ENCODE measurements at places on chromosomes 7 and 10.

- DNase-seq, result no peak
Measured at GRCh38 chr10:1603181-1603580, 134.1 kb downstream of the ADARB2 start.

- no peak for DNase-seq
Measured at GRCh38 chr7:35261041-35261440, 7.1 kb upstream of the TBX20 start.

- no peak for DNase-seq
Measured at GRCh38 chr7:79377097-79377496, 76.4 kb downstream of the MAGI2 start.

DNA sequence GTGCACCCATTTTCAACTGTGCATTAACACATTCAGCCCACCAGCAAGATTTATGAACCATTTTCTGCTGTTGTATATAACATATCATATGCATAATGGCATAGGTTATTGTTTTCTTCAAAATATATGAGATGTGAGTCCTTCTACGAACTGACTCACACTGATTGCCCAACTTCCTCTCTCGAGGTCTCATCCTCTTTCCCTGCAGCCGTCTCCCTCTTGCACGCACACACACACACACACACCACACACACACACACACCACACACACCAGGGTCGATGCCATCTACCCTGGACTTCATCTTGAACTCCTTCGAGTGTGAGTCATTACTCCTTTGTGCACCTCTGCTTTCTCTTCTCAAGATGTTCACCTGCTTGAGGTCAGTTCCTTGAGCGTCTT, 36.7 kb downstream of the EGFR start:
- no peak for DNase-seq

DNA sequence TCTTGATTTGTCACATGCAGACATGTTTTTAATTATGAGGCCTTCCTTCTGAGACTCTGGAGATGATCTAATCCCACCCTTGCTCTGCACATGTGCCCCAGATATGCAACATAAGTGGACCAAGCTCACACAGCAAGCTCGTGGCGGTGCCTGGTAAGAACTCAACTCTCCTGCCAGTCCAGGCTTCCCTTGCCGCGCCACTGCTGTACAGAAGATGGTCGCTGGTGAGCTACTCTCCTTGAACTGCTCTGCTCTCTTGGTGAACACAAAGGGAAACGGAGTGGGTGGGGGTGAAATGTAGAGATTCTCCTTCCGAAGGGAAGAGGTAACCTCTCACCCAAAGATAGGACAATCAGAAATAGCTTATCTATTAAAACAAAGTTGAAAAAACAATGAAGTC, 25.7 kb downstream of the MYOF start:
- DNase-seq, result no peak

DNA sequence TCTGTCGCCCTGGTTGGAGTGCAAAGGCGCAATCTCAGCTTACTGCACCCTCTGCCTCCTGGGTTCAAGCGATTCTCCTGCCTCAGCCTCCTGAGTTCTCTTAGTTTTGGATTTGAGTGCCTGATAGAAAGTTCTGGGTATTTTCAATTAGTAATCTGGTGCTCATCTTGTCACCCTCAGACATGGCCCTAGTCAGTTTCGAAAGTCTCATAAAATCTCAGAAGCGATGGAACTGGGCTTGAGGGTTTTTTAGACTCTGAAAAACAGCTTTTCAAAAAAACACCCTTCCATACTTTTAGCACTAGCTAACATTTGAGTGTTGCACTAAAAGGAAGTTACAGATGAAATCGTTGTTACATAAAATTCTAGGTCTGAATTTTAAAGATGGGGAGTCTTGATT, 9.4 kb upstream of the PIP4K2A start:
- DNase-seq, result no peak

DNA sequence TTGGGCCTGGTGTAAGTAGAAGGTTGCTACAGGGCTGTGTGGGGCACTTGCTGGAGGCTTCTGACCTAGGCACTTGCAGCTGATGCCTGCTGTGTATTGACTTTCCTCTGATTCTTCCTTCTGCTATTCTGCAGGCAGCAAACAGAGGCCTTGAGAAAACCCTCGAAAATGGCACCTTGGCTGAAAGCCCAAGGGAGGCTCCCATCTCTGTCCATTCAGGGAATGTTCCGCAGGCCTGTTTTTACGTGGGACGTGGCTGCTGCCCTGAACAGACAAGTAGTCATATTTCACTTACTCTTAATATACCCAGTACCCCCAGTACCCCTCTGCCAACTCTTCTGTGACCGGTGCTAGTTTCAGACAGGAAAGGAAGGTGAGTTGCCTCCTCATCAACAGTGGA, 664.7 kb downstream of the INHBA start:
- no peak for DNase-seq

DNA sequence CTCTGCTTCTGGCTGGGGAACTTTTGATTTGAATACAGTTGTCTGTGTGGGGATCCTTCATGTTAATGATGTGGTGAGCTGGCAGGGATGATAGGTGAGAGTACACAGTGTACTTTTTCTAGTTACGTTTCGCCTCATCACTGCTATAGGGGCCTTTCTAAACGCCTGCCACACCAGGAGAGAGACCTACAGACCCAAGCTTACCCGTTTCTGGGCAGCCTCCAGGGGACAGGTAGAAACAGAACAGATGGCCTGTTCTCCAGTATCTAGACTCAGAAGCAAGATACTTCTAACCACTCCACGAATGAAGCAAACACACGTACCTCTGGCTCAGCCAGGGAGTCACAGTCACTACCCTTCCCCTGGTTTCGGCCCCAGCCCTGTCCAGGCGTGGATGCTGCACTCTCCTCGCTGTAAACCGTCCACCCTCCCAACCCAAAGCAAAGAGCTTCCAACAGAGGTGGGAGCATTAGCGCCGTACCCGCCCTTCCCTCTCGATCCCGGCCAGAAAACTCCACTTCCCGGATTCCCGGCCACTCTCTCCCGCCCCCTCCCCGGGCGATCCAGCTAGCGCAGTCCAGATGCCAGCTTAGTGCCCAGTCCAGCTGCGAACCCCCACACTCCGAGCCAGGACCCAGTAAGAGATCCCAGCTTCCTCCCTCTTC, 1.2 kb downstream of the CCDC6 start:
- peak; percentile 68 for DNase-seq

- DNase-seq, result peak; percentile 68
Measured at GRCh38 chr7:24756545-24757352, 515 bp downstream of the GSDME start.

DNA sequence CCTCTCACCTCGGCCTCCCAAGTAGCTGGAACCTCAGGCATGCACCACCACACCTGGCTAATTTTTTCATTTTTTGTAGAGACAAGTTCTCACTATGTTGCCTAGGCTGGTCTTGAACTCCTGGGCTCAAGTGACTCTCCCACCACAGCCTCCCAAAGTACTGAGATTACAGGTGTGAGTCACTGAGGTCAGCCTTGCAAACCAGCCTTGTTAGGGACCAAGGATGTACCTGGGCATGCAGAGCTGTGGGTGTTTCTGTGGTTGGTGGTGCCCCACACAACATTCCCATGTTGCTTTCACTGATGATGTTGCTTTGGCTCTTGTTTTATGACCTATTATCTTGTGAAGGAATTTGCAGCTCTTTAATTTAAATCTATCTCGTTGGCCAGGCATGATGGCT, 54.8 kb downstream of the OTUD1 start:
- DNase-seq, result no peak

All from glutamatergic neuron (in vitro differentiated cells).